ENCODE measurements at places on chromosomes 16 and 17.

DNA sequence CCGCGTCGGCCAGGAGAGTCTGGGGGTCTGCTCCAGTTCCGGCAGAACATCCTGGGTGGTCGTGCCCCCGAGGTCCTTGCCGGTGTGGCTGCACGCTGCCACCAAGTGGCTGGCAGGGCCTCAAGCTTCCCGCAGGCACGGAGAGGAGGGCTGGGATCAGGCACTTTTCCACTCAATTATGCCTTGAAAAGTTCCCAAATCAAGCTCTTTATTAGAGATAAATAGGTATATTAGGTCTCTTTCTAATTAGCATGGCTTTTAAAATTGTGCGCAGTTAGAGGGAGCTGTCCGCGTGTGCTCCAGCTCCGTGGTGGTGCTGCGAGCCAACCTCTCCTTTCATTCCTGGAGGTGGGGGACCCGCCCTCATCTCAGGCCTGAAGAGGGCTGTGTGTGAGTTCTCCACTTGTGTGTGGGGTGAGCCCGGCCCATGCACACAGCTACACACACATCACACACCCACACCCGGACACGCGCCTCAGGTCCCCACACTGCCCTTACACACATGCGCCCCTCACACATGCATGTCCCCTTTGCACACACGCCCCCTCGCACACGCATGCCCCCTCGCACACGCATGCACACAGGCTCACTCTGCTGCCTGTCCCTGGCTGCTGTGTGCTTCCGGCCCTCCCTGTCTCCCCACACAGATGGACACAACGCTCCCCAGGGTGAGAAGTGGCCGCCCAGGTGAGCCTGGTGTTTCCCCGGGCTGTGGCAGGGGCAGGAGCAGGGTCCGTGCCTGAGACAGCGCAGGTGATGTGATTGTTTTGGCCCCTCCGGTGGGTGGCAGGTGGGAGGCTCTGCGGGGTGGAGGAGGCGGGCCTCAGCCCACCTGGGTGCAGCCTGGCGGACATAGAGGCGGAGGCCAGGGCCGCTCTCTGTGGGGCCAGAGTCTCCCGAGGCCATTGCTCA is 28.8 kb downstream of the CACNA1H start:
- DNase-seq: no peak

DNA sequence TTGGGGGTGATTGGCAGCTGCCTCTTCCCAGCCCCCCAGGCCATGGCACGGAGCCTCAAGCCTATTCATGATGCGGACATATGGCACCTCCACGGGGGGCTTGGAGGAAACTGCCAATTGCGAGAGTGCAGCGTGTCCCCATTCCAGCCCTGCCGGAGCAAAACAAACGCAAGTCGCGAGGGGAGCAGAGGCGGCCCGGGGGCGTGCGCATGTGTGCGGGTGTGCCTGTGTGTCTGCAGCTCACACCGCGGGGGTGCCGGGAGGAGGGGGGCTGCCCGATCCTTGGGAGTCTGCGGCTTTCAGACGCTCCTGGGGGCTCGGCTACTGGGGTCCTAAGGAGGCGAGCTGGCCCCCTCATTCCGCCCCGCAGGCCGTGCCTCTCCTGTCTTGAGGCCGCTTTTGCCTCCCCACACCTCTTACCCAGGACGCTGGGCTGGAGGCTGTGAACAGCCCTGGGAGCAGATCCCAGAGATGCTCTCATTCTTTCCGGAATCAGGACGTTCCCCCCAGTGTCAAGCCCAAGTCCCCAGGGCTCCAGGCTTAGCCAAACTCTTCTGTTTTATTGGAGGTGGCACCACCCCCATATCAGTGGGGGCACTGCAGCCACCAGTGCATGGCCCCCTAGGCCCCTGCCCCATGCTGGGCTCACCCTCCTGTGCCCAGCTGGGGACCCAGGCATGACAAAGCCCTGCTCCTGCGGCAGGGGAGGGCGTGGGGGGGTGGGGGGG is 29.1 kb downstream of the ENDOV start:
- DNase-seq: no peak

- DNase-seq: no peak
Observed at GRCh38 chr17:6239241-6239798, 169.1 kb downstream of the WSCD1 start.

- DNase-seq: no peak
Observed at GRCh38 chr16:23900480-23901177, 64.8 kb downstream of the PRKCB start.

DNA sequence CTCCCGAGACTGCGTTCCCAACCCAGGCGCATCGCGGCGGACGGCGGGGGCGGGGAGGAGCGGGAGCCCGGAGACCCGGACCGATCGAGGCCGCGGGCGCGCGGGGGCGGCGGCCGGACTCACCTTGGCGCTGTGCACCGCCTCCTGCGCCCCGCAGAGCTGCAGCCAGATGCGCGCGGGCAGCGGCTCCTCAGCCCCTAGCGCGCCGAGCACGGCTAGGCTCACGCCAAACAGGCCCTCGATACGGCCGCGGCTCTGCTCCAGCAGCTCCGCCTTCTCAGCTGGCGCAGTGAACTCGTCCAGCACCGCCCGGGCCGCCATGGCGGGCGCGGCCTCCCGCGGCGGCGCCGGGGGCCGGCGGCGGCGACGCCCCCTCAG is 339 bp downstream of the N4BP1 start:
- peak; percentile 57 for DNase-seq

GRCh38 chr16:65618333-65618732 is 496.5 kb upstream of the CDH11 start:
- DNase-seq: no peak

DNA sequence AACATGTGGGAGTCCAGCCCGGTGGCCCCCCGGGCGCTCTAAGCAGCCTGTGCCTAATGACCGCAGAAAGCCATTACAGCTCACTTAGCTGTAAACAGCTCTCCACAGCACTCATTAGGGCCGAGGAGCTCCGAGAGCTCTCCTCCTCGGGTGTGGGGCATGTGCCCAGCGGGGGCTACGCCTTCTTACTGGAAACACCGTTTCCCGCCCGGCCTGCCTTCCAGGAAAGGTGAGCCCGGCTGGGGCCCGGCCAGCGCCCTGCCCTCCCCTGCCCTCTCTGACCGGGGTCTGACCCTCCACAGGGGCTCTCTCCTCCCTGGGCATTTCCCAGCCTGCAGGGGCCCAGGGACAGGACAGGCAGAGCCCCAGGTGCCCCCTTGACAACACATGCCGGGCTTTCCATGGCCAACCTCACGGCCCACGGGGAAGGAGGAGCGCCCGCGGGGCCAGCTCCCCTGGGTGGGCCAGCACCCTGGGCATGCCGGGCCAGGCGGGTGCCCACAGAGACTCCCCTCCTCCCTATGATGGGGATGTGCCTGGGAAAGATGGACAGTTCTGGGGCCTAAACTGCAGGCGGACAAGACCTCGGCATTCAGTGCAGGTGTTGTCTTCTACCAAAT is 72.6 kb downstream of the SDK2 start:
- DNase-seq: no peak

- no peak for DNase-seq
Observed at GRCh38 chr16:84514874-84515835, 10.7 kb upstream of the MEAK7 start.

- no peak for DNase-seq
Observed at GRCh38 chr17:9513266-9513665, 62.4 kb downstream of the STX8 start.

DNA sequence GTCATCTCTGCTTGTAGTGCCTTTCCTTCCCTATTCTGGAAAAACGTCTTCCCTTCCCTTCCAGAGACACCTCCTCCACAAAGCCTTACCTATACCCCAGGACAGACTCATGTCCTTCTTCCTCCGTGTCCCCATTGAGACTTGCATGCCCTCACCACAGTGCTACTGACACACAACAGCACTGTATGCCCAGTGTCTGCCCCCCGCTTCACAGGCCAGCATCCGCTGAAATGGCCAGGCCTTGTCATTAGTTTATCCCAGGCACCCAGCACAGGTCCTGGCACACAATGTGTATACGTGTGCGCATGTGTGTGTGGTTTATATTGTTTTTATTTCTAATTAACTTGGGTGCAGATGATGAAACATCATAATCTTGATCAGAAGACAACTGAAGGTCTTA is 130.1 kb upstream of the CCL2 start:
- DNase-seq: no peak

DNA sequence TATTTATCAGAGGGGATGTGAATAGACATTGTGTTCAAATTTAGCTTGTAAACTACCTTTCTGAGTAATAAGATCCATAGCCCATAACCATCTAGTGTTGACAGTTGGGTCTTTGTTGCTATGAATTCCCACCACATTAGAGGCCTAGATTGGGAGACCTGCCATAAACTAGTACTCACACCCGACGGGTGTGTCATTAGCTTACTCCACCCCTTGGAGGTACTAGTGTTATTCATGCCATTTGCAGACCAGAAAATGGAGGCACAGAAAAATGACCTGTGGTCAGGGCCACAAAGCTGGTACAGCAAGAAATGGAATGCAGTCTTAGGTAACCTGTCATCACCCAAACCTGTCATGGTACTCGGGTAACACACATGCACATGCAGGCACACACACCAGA is 41.3 kb upstream of the BCAR1 start:
- DNase-seq: no peak

GRCh38 chr16:24671455-24671954 is 57.9 kb upstream of the TNRC6A start:
- DNase-seq: no peak

DNA sequence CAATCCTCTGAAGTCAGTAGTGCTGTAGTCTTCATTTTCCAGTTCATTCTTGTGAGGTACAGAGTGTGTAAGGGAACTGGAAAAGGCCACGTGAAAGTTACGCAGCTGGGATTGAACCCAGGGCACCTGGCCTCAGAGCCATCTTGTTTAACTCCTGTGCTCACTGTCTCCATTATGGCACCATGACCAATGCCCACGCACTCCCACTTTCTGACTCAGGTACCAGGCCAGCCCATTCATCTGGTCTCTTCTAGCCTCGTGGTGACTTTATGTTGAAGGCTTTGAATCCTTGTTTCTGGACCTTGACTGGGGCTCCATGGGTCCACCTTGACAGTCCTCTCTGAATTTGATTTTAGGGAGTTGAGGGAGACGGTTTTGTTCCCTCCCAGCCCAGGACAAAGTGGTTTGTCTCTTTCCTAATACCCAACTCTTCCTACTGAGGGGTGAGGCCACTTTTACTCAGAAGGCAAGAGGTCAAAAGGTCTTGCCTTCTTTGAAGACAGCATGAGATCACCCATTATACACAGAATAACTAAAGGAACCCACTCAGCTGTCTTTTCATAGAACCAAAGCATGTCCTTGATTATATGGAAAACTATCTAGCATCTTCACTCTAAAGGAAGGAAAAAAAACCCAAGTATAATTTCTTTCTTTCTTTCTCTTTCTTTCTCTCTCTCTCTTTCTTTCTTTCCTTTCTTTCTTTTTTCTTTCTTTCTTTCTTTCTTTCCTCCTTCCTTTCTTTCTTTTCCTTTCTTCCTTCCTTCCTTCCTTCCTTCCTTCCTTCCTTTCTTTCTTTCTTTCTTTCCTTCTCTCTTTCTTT is 50.0 kb downstream of the OTOA start:
- no peak for DNase-seq

GRCh38 chr17:9805769-9806168 is 14.4 kb upstream of the DHRS7C start:
- DNase-seq: no peak

DNA sequence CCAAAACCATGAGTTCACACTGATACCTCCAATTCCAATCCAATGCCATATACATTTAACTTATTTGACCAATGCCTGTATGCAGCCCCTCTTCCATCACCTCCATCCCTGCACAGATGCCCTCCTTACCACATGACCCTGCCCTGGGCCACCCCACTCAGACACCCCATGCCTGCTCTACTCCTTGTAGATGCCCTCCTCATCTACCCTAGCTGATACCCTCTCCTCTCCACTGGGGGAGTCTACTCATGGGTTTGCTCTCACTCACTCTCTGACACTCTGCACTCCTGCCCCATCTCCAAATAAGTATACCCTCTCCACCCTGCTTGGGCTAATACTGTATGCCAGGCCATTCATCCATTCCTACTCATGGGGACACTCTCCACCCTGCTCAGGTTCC is 16.0 kb upstream of the CMTM4 start:
- DNase-seq: no peak

- DNase-seq: no peak
Observed at GRCh38 chr16:56615353-56615752, 7.0 kb downstream of the MT2A start.

DNA sequence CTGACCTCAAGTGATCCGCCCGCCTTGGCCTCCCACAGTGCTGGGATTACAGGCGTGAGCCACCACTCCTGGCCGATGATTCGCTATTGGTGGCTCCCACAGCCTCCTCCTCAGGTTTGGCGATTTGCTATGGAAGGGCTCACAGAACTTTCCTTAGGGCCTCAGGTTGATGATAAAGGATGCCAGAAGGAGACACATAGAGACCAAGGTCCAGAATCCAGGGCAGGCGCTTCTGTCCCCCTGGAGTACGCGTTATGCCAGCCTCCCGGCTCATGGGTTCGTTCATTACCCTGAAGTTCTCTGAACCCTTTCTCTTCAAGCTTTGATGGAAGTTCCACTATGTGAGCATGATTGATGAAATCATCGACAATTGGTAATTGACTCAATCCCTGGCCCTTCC is 19.9 kb downstream of the LGALS3BP start:
- no peak for DNase-seq

- no peak for DNase-seq
Observed at GRCh38 chr17:30207655-30208054, 27.8 kb downstream of the SLC6A4 start.

DNA sequence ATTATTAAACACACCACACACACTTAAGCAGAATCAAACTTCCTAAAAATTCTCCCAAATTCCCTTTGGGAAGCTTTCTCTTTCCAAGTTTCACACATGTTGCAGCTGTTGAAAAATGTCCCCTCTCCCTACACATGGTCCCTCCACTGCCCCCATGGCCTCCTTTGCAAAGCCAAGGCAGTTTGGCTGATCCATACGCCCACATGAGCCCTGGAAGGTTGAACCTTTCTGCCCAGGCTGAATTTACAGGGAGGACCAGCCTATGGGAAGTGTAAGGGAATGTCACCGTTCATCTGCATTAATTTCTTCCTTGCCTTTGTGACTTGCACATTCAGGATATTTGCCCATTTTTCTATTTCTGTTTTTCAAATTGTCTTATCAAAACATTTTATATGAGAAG is 31.1 kb upstream of the SHISA6 start:
- DNase-seq: no peak

DNA sequence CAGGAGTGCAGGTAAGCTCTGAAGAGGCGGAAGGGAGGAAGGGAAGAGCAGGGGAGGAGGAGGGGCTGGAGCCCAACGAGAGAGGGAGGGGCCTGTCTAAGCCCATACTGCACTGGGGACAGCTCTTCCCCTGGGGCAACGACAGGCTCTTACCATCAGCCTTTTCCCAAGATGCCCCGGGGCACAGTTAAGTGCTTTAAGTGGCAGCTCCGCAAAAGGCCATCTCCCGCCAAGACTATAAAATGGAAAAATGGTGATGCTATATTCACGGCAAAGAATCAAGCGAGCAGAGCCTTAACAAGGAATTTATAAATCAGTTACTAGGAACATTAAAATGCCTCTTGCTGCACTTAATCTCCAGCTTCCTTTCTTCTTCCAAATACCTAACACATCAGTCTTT is 110.2 kb upstream of the NLRP1 start:
- no peak for DNase-seq

DNA sequence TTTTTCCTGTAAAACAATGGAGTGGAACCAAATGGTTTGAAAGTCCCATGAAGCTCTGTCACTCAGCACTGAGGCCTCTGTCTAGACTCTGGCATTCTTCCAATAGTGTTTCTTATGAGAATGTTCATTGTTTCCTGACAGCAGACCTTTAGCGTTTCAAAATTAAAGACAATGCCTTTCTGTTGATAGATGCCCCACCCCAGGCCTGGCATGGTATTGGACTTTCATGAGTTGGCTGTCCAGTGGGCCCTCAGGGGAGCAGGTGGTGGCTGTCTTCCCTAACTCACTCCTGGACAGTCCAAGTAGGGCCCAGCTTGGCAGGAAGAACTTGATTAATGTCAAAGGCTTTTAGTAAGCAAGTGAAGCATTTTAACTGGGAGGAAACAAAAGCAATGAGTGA is 186.5 kb upstream of the CCL2 start:
- no peak for DNase-seq

All from muscle of arm (tissue), 14 donors.